ENCODE measurements at places on chromosomes 1 and 21.

- DNase-seq: no peak
Measured at GRCh38 chr21:38367646-38368045, 110.9 kb downstream of the KCNJ15 start.

GRCh38 chr1:1947493-1947892 lies 28.4 kb upstream of the TMEM52 start:
- no peak for DNase-seq

DNA sequence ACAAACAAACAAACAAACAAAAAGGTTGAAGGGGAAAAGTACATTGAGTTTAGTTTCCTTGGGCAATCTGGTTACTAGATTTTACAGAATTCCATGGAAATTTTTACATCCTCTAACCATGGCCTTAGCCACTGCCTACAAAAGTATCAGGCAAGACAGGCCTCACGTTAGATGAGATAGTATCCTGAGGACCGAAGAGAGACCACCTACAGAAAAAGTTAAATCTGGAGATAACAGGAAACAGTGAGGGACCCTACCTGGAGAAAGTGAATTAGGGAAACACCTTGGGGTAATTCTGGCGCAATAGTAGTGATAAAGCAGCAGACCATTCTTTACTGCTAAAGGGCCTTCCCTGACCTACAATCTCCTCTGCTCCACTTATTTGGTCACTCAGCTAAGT lies 8.7 kb downstream of the RAB29 start:
- DNase-seq: no peak

DNA sequence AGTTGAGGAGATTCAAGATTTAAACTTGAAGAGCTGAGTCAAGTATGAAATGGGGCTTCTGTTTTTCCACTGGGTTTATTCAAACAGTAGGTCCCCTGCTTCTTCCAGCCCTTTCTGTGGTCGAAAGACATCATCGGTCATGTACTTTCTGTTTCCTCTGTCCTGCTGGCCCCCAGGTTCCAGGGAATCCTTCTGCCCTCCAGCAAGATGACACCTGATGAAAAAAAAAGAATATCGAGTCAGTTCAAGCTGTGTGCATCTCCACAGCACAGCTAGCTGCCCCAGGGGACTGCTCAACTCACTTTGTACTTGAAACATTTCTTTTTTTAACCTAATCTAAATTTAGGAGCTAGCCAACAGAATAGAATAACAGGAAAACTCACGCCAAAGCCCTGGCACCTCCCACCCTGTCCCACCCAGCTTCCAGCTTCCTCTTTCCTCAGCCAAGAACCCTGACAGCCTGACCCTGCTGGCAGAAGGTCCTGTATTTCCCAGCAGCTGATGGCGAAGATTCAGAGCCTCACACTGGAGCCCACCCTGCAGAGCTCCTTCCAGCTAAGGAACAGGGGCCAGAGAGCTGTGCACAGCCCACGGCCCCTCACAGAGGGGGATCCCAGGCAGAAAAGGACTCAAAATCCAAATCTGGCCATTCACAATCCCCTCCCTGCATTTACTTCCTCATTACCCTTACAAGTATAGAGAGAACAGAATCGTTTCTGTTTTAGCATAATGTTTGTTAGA lies 176.5 kb downstream of the PSMG1 start:
- DNase-seq: no peak

DNA sequence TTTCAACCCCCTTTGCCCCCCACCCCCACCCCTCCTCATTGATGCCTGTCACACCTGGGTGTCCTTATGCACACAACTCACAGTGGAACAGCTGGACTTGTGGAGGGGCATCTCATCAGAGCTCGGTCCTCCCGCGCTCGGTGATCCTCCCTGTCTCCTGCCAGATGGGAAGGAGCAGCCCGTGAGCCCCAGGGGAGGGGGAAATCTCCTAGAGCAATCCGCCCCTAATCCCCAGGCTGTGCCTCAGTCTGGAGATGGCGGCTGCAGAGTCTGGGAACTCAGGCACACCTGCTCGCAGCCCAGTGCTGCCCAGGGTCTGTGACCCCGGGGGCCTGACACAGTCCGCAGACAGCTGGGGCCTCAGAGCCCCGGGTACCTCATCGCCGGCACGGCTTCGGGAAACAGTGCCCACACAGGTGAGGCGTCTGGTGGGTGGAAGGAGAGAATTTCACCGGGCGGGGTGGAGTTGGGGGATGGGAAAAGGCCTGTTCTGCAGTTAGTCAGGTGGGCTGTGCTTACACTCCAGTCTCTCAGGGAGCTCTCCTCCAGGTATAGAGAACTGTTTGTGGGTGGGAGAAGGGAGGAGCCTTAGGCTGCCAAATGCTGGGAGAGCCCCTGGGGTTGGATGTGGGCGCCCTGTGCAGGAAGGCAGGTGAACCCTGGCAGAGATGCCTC lies 29.3 kb downstream of the TMCC2 start:
- DNase-seq: no peak

- DNase-seq: no peak
Measured at GRCh38 chr1:165831146-165831545, 3.7 kb downstream of the UCK2 start.

DNA sequence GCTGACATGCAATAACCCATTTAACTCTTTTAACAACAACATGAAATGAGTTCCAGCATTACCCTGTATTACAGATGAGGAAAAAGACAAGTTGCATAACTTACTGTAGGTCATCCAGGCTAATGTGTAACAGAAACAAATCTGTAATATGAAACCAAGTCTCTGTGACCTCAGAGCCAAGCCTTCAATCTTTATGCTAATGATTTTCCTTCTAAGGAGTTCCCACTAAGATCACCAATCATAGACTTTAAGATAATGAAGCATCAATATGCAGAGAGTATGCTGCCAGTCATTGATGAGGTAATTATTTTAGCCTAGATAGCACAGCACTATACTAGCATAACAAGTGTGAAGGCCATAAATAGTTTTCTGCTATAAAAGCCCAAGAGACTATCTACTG lies 35.6 kb upstream of the RNPC3 start:
- no peak for DNase-seq

- no peak for DNase-seq
Measured at GRCh38 chr1:48948562-48948961, 171.9 kb upstream of the BEND5 start.

GRCh38 chr1:19409477-19410341 lies 75.6 kb downstream of the CAPZB start:
- DNase-seq: no peak

DNA sequence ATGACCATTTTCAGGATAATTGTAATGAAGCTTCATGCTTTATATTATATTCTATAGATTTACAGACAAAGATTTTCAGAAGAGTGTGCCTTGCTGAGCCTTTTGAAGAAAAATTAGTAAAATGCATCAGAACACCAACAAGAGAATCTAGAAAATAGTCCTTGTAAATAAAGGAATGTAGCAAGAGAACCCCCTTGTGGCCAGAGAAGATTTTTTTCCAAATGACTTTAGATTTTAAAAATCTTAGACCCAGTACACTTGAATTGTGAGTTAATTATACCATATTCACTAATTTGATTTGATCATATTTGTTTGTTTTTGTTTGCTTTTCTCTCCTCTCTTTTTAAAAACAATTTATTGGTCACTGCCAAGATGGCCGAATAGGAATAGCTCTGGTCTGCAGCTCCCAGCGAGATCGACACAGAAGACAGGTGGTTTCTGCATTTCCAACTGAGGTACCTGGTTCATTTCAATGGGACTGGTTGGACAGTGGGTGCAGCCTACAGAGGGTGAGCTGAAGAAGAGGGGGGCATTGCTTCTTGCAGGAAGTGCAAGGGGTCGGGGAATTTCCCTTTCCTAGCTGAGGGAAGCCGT lies 12.8 kb upstream of the IFI44L start:
- no peak for DNase-seq

DNA sequence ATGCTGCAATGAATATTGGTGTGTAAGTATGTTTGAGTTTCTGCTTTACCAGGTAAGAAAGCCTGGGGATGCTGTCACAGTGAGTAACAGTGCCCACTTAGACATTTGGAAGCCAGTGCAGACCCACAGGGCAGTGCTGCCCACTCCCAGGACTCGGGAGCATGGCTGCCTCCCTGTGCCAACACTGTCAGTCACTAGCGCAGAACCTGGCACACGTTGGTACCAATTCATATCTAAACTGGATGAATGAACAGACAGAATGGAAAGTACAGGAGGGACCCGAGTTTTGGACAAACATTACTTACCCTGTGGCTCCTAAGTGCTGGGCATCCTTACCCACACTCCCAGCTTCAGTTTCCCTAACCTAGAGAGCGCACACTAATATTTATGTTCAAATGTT lies 1.6 kb upstream of the EVA1C start:
- no peak for DNase-seq

GRCh38 chr1:235954306-235955283 lies 87.9 kb upstream of the LYST start:
- DNase-seq: peak; percentile 54

GRCh38 chr1:219500327-219500897 lies 112.5 kb downstream of the ZC3H11B start:
- DNase-seq: no peak

DNA sequence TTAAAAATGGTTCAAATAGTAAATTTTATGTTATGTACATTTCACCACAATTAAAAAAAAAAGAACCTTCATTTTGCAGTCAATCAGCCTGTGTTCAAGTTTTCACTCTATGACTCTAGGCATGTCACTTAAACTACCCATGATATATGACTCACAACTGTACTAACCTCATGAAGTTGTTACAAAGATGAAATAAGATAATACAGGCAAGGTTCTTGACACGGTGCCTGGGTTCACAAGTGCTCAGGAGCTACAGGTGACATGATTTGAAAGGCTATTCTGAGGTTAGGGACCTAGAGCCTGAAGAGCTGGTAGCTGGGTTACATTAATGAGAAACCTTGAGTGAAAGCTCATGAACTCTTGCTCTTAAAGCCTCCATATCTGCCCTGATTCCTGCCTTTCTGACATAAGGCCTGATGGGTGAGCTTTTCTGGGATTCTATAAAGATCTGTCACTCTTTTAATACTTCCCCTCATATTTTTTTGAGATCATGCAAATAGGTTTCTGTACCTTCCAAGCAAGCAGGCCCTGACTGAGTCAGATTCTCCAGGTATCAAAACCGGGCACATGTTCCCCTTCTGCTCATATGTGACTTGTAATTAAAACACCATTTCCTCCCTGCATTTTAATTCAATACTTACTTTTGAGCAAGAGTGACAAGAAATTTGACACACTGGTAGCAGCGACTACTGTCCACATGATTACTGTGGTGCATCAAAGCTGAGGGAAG lies 34.0 kb downstream of the PCSK9 start:
- DNase-seq: no peak

DNA sequence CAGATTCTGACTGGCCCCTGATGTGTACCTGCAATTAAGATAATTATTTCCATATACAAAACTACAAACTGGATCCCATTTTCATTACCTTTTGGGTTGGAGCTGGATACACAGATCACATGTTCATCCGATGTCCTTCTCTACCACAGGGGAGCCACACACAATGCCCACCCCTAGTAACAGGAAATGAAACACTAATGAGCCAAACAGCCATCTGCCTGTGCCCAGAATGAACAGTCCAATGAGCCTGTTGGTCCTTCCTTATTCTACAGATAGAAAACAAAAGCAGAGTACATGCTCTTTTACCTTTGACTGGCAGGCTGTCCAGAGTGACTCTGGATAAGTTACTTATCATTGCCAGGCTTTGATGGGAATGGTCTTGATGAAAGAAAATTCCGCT lies 68.6 kb downstream of the SIPA1L2 start:
- DNase-seq: no peak

DNA sequence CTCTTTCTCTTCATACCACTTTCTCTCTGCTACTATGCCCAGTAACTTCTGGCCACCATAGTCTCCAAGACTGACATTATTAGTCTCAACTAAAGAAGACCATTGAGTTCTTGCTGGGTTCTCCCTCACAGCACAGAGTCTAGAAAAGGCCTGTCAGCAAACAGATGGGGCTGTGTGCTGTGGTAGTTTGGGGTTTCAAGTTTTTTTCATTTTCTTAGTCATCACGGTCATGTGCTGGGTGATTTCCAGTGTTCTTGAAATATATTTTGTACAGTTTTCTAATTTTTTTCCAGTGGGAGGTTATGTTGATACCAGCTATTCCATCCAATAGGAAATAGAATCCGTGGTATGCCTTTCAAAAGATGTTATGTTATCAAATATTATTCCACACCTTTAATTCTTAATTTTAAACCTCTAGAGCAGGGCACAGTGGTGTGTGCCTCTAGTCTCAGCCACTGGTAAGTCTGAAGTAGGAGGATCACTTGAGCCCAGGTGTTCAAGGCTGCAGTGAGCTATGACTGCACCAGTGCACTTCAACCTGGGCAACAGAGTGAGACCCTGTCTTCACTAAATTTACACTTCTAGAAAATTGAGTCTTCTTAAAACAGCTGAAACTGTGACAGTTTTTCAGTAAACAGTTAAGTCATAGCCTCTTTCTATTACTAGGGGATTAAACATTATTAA lies 8.3 kb downstream of the CFHR2 start:
- no peak for DNase-seq

DNA sequence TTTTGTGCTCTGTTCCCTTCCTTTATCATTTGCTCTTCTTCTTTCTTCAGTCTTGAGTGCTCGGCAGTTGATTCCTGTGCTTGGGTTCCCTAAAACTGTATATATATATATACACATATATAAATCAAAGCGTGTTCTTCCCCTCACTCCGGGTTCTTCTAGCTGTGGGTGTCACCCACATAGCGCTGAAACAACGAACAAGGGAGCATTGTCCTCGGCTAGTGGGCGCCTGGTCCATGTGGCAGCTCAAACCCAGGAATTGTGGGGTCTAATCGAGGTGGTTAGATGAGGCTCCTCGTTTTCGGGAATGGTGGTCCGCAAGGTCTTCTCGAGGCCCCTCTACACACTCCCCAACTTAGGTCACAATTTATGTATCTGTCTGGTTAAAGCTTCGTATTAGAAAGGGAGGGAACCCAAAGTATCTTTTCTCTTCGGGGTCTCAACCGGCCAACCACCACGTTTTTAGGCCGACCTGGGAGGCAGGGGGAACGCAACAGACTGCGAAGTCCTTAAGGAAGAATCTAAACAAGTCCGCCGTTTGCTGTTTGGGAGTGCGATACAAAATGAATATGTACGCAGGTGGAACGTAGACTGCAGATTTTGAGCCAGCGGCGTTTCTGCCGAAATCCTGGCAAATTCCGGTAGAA lies 504 bp upstream of the SDHC start:
- no peak for DNase-seq

DNA sequence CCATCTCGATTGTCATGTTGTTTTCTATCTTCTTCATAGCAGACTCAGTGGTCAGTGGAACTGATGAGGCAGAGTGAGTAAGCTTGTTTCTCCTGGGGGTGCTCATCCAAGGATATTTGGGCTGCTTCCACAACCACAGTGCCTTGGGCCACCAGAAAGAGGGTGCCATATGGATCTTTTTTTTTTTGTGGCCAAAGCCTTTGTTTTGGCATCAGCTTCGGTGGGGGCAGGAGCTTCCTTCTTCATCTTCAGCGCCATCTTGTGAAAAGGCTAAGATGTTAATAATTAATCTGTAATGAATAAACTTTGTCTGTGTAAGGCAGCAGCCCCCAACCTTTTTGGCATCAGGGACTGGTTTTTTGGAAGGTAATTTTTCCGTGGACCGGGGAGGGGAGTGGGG lies 6.6 kb upstream of the PLPP3 start:
- DNase-seq: no peak

GRCh38 chr21:44083631-44084291 lies 23.4 kb upstream of the PWP2 start:
- DNase-seq: peak; percentile 80

- DNase-seq: no peak
Measured at GRCh38 chr1:214002472-214002871, 14.7 kb downstream of the PROX1 start.

All from activated naive CD8-positive, alpha-beta T cell treated with anti-CD3 and anti-CD28 coated beads for 36 hours (primary cell).